ENCODE measurements at places on chromosomes 3 and 15.

GRCh38 chr15:63923993-63924950, 90.5 kb upstream of the HERC1 start:
- no peak for DNase-seq

DNA sequence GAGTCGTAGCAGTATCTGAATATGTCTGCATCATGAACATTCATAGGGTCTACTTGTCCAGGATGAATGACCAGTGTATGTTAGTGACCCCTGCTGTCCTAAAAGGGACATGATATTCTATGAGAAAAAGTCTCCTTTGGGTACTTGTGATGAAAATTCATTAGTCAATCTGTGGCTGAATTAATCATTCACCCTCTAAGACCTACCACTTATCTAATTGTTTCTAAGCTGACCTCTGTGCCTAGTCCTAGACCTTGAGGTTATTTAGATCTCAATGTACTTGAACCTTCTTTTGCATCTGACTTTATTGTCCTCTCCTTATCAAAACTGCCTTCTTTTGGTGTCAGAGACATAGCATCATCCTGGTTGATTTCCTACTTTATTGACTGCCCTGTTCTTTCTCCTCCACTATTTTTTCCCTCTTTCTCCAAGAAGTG, 799.3 kb downstream of the DIPK2A start:
- DNase-seq, result no peak

DNA sequence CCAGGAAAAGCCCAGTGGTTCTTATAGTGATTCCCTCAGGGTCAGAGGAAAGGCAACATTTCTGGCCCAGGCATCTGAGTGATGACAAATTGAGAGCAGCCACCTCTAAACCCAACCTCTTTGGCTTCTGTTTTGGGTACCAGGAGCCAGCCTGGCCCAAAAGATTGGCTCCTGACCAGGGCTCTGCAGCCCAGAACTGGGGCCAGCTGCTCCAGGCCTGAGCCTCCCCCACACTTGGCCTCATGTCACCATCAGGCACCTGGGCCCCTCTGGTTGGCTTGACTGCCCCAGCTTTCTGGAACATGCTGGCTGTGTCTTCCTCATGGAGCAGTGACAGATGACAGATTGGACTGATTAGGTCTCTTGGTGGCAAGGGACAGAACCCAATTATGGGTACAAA, 26.0 kb upstream of the HCN4 start:
- no peak for DNase-seq

- DNase-seq, result no peak
These were observed 237.8 kb downstream of the FMN1 start for GRCh38 chr15:32956711-32957110.

GRCh38 chr3:98282205-98282604, at the start of gene OR5H2:
Gene OR5H2 (plus strand): TSS chr3:98282505. CDS start chr3:98282903, 398 bp downstream.
- no peak for DNase-seq
